ENCODE measurements at places on chromosomes 16 and 17. TPM values are rescaled to one million over a fixed set of nuclear protein-coding genes. Genes with fewer than 3 reads are reported as not detected.
A peak's percentile ranks its signal among the peaks of the same experiment; 100 is the strongest.

- H3K27me3 ChIP-seq: peaks cover 96% of the 10 kb centered on the region
- H3K36me3 ChIP-seq: no peaks in the 10 kb centered on the region
These were observed 66.5 kb downstream of the IGF2BP1 start for GRCh38 chr17:49063652-49064051.

GRCh38 chr17:13785981-13786598 is 184.4 kb upstream of the HS3ST3A1 start:
- H3K27ac ChIP-seq: no peak overlapping the region
- H3K36me3 ChIP-seq: no peaks in the 10 kb centered on the region
- no peak overlapping the region for H3K4me3 ChIP-seq
- no peak for DNase-seq

- no peaks in the 10 kb centered on the region for H3K36me3 ChIP-seq
- H3K4me1 ChIP-seq: peaks cover 9% of the 10 kb centered on the region
- no peak overlapping the region for H3K4me3 ChIP-seq
- H3K27ac ChIP-seq: no peak overlapping the region
These were observed 35.2 kb downstream of the CYTH1 start for GRCh38 chr17:78746949-78747269.

DNA sequence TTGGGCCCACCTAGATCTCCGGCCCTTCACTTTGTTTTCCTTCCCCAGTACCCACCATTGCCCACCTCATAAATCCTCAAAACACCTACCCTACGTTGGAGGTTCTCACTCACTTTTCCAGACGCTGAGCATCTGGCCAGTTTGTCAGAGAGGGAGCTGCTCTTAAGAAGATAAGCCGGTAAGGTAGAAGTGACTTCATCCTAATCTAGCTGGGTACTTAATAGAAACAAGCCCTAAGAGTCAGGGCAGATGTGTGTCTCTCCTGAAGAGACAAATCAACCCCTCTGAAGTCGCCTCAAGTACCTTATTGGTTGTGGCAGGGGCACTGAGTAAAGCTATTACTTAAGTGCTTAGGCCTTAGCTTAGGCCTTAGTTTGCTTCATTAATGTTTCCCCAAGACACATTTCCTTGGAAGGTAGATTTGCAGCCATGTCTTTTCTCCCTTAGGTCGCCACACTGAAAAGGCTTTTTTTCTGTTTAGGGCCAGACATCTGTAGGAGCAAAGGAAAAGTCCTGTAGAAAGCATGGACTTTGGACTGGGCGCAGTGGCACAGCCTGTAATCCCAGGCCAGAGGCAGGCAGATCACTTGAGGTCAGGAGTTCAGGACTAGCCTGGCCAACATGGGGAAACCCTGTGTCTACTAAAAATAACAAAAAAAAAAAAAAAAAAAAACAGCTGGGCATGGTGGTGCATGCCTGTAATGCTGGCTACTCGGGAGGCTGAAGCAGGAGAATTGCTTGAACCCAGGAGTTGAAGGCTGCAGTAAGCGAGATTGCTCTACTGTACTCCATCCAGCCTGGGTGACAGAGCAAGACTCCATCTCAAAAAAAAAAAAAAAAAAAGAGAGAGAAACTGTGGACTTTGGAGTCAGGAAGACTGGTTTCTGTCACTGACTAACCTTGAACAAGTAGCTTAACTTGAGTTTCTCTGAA is 1.0 kb downstream of the TACO1 start:
- no peaks in the 10 kb centered on the region for H3K27me3 ChIP-seq
- H3K4me1 ChIP-seq: peaks cover 14% of the 10 kb centered on the region
- no peak overlapping the region for H3K27ac ChIP-seq
- H3K4me3 ChIP-seq: peak overlapping the region; percentile 80
- peaks cover 14% of the 10 kb centered on the region for H3K36me3 ChIP-seq

DNA sequence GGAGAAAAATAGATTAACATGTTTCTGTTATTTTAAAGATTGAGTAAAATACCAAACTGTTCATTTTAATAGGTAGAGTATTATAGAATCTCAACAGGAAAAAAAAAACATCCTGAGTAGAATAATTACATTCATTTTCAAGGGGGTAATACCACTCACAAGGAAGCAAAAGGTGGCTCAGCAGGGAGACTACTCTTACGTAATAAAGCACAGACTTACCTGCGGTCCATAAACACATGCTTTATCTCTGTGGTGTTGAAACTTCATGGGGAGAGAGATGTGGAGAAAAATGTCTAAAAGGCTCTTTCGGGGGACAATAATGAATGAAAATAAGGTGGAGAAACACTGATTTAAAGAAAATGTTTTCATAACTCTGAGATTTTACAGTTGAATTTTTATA is 171.7 kb downstream of the MRTFB start:
- H3K4me1 ChIP-seq: no peaks in the 10 kb centered on the region
- H3K27ac ChIP-seq: no peak overlapping the region

GRCh38 chr17:78357177-78357586 is 2.7 kb downstream of the SOCS3 start:
- peak overlapping the region; percentile 94 for H3K4me3 ChIP-seq
- peak overlapping the region; percentile 20 for H3K27ac ChIP-seq
- H3K4me1 ChIP-seq: peaks cover 41% of the 10 kb centered on the region
- peaks cover 34% of the 10 kb centered on the region for H3K36me3 ChIP-seq
- peak; percentile 72 for DNase-seq
- H3K27me3 ChIP-seq: no peaks in the 10 kb centered on the region

DNA sequence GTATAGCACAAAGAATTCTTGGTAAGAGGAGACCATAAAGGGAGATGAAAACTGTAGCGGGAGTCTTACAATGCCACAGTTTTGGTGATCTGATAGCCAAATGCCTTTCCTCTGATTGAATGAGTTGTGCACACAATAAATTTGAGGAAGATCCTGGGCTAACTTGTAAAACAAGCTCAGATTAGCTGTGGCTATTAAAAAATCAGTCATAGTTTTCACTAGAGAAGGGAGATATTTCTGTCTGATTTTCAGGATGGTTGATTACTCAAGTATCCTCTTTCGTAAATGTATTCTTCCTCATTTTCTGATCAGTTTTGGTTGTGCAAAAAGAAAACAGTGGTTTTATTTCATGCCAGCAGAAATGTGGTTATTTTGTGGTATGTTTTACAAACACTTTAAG is 9.1 kb upstream of the METTL9 start:
- H3K4me1 ChIP-seq: no peaks in the 10 kb centered on the region
- no peak overlapping the region for H3K4me3 ChIP-seq
- H3K27ac ChIP-seq: no peak overlapping the region
- no peak for DNase-seq
- no peaks in the 10 kb centered on the region for H3K27me3 ChIP-seq

DNA sequence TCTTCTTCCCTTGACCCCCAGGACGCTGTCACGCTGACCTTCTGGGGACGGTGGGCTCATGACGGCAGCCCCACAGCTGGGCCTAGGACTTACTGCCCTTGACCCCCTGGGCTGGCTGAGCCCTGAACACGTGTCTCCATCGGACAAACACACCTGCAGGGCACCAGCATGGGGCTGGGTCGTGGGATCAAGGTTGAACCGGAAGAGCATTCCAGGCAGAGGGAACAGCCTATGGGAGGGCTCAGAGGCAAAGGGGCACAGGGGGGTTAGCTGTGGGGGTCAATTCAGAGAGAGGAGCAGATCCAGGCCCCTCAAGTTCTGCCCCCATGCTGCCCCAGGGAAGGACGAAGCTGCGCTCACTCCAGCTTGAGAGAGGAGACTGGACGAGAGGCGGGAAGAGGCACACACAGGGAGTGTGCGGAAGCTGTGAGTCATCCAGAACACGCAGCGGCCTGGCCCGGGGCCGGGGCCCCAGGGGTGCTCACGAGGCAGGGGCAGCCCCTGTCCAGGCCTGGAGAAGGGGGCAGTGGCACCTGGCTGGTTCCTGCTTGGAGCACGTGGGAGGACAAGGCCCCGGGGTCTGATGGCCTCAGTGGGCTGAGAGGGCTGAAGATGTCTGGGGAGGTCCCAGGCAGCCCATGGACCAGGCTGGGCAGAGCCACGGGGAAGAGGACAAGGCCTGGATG is 9.9 kb downstream of the SSTR5 start:
- DNase-seq: no peak
- peaks cover 63% of the 10 kb centered on the region for H3K27me3 ChIP-seq
- no peak overlapping the region for H3K27ac ChIP-seq
- H3K36me3 ChIP-seq: no peaks in the 10 kb centered on the region
- H3K4me3 ChIP-seq: no peak overlapping the region

- no peaks in the 10 kb centered on the region for H3K4me1 ChIP-seq
- H3K4me3 ChIP-seq: no peak overlapping the region
- no peaks in the 10 kb centered on the region for H3K27me3 ChIP-seq
- no peak overlapping the region for H3K27ac ChIP-seq
- no peak for DNase-seq
These were observed 36.6 kb upstream of the HNF1B start for GRCh38 chr17:37781451-37781850.

GRCh38 chr17:61282377-61282776 is 117.3 kb upstream of the TBX2 start:
- H3K36me3 ChIP-seq: no peaks in the 10 kb centered on the region
- H3K27me3 ChIP-seq: no peaks in the 10 kb centered on the region
- no peak for DNase-seq
- H3K4me3 ChIP-seq: no peak overlapping the region
- no peak overlapping the region for H3K27ac ChIP-seq
- H3K4me1 ChIP-seq: peaks cover 2% of the 10 kb centered on the region

DNA sequence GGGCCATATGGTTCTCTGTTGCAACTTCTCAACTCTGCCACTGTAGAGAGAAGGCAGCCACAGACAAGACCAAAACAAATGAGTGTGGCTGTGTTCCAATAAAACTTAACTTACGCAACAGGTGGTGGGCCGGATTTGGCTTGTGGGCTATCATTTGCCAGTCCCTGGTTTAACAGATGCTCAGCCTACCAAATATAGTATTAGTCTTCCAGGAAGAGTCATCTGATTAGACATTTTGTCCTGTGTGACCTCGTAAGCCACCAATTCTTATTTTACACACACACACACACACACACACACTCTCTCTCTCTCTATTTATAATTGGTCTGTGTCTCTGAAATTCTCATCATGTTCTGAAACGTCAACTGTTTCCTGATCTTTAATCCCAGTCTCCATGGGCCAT is 245.9 kb downstream of the XYLT1 start:
- H3K27me3 ChIP-seq: no peaks in the 10 kb centered on the region
- DNase-seq: no peak
- no peak overlapping the region for H3K4me3 ChIP-seq
- no peak overlapping the region for H3K27ac ChIP-seq

DNA sequence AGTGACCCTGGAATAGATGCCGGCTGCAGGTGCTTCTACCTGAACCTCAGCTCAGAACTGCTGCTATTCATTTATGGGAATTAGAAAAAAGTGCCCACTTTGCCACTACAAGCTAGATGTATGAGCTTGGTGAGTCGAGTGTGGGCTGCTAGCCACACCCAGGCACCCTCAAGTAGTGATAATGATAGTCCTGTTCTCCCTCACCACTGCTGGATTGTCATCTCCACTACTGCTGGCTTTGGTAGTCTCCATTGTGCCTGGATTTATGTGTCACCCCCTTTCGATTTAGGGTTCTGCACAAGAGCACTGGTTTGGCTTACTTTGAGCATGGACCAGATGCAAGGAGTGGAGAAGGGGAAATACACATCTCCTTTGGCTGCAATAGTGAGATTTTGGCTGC is 73.0 kb upstream of the N4BP1 start:
- H3K27me3 ChIP-seq: no peaks in the 10 kb centered on the region
- no peaks in the 10 kb centered on the region for H3K4me1 ChIP-seq
- H3K36me3 ChIP-seq: no peaks in the 10 kb centered on the region
- DNase-seq: no peak
- no peak overlapping the region for H3K27ac ChIP-seq

GRCh38 chr16:51031598-51031997 is 119.5 kb downstream of the SALL1 start:
- no peak for DNase-seq
- no peak overlapping the region for H3K27ac ChIP-seq

DNA sequence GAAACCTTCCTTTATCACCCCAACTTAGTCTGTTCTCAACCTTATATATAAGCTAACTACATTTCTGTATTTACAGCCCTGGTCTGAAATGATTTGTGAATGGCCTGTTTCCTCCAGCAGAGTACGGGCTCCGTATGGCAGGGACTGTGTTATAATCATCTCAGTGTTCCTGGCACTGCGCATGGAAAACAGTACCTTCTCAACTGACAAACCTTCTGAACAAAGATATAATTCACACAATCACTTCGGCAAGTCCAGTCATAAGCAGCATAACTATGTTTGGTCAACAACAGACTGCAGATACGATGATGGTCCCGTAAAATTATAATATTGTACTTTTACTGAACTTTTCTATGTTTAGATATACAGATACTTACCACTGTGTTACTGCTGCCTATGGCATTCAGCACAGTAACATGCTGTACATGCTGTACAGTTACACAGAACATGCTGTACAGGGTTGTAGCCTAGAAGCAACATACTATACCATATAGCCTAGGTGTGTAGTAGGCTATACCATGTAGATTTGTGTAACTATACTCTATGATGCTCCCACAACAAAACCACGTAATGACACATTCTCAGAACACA is 30.0 kb downstream of the ANKFY1 start:
- no peaks in the 10 kb centered on the region for H3K27me3 ChIP-seq
- no peak for DNase-seq
- H3K36me3 ChIP-seq: peaks cover 2% of the 10 kb centered on the region
- H3K4me3 ChIP-seq: no peak overlapping the region
- H3K27ac ChIP-seq: peak overlapping the region; percentile 98
- peaks cover 42% of the 10 kb centered on the region for H3K4me1 ChIP-seq

DNA sequence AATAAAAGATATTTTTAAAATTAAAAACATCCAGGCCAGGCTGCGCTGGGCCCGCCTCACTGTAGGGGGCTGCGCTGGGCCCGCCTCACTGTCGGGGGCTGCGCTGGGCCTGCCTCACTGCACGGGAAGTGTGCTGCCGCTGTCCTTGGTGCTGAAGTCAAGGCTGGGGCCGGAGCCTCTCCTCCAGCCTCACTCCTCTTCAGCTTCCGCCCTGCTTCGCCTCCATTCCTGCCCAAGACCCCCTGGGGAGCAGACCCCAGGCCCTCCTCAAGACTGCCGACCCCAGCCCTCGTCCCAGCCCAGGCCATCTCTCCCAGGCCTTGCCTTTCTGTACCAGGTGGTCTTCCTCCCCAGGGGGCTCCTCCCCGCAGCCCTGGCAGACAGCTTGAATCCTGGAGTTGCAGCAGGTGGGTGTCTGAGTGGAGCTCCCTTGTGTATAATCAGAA is 26.2 kb downstream of the ENDOV start:
- no peak overlapping the region for H3K27ac ChIP-seq
- peak; percentile 59 for DNase-seq
- H3K4me1 ChIP-seq: no peaks in the 10 kb centered on the region
- H3K36me3 ChIP-seq: no peaks in the 10 kb centered on the region
- no peak overlapping the region for H3K4me3 ChIP-seq

GRCh38 chr16:66900721-66901441 is 17.8 kb downstream of the CDH16 start:
- no peaks in the 10 kb centered on the region for H3K36me3 ChIP-seq
- no peaks in the 10 kb centered on the region for H3K27me3 ChIP-seq
- DNase-seq: peak; percentile 32
- no peak overlapping the region for H3K4me3 ChIP-seq

Gene HID1
- 2.5 TPM for polyA plus RNA-seq

Gene SEBOX
- not detected for polyA plus RNA-seq

Gene FN3K
- polyA plus RNA-seq: 4.3 TPM

Gene CCL3
- polyA plus RNA-seq: not detected

Gene GPR139
- polyA plus RNA-seq: not detected

Gene SLC26A11
- polyA plus RNA-seq: 35.9 TPM

Gene CIITA
- 0.23 TPM for polyA plus RNA-seq

Gene TP53TG3F
- 0.02 TPM for polyA plus RNA-seq

Gene TMEM219
- 95.0 TPM for polyA plus RNA-seq

Gene CALB2
- polyA plus RNA-seq: 0.23 TPM

Gene PGS1
- 106 TPM for polyA plus RNA-seq

Gene SRRM2
- 143 TPM for polyA plus RNA-seq

Gene TEKT1
- polyA plus RNA-seq: not detected
